ENCODE measurements at places on chromosomes 11 and 22. TPM values are rescaled to one million over a fixed set of nuclear protein-coding genes. Genes with fewer than 3 reads are reported as not detected.

GLYATL1B gene
- total RNA-seq: not detected

KRTAP5-8 gene
- not detected for total RNA-seq

RIMBP3C gene
- not detected for total RNA-seq

KCNK7 gene
- total RNA-seq: 1.3 TPM

CCDC87 gene
- 0.19 TPM for total RNA-seq

GAB4 gene
- not detected for total RNA-seq

SLC1A2 gene
- 1.5 TPM for total RNA-seq

CDC42BPG gene
- 0.29 TPM for total RNA-seq

BIK gene
- total RNA-seq: not detected

MUC5AC gene
- total RNA-seq: not detected

DNA sequence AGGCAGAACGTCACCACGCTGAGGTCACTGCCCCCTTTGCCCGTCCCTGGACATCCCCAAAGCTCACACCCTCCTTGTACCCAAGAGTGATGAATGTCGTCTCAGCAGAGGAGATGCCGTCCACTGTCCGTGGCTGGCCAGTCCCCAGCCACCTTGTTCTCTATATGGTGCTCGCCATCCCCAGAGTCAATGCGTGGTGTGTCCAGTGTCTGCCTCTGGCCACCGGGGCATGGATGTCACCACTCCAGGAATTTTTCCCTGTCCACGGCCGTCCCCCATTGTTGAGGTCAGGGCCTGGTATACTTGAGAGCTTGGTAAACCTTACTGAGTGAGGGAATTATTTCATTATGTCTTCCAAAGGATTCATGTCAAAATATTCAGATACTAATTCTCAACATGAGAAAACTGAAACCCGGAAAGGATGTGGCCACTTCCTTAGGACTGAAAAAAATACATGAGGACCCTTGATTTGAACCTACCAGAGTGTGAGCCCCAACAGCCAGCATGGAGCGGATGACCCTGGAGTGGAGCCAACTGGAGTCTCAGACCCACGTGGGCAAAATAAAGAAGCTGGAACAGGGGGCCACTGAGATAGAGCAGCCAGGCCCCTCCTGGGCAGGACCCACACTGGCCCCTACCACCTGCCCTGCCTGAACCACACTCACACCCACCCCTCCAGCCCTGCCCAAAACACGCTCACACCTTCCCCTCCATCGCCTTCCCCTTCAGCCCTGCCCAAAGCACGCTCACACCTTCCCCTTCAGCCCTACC is 376.4 kb downstream of the BRD1 start:
- peak; percentile 53 for DNase-seq

DNA sequence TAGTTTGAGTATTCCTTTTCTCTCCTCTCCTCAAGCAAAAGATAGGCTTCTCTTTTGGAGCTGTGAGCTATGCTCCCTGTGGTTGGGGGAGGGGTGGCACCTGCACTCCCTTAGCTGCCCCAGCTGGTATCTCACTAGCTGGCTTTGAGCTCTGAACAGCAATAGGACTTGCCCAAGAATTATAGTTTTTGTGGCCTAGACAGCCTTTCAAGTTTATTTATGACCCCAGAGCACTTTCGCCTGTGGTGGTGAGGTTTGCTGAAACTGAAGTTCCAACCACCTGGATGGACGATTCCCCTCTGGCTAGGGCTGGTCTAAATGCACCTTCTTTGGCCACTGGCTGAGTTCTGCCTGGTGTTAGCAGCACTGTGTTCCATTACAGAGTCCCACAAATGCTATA is 37.1 kb upstream of the SLC37A2 start:
- DNase-seq: no peak

DNA sequence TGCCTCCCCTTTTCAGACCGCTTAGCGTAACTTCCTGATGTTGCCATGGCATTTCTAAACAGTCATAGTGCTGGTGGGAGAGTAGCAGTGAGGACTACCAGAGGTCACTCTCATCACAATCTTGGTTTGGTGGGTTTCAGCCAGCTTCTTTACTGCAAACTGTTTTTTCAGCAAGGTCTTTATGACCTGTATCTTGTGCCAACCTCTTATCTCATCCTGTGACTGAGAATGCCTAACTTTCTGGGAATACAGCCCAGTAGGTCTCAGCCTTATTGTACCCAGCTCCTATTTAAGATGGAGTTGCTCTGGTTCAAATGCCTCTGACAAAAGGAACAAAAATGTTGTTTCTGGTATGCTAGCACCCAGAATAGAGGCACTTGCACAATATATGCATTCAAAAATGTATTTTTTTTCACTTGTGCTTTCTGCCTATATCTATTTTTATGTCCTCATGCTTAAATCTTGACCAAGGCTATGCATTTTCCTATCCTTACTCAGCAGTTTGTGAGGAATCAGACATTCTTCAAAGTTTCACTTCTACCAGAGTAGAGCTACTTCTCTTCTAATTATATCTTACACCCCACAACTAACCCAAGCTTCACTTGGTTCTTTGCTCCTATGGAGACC is 16.1 kb upstream of the OR51M1 start:
- DNase-seq: no peak

DNA sequence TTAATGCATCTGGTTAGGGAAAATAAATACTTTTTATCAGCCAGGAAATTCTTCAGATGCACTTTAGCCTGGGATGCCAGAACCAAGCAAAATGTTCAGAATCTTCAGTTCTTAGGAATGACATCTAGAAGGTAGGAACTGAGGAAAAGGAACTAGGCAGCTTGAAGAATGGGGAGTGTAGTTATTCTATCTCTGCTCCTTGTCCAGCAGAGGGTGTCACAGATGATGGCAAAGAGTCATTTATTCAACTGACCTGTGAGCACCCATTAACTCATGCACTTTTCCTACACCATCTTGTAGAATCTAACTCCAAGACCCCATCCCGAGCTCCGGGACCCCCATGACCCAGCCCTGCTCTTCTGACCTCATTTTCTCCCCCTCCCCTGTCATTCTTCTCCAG is 122.1 kb upstream of the ISX start:
- no peak for DNase-seq

DNA sequence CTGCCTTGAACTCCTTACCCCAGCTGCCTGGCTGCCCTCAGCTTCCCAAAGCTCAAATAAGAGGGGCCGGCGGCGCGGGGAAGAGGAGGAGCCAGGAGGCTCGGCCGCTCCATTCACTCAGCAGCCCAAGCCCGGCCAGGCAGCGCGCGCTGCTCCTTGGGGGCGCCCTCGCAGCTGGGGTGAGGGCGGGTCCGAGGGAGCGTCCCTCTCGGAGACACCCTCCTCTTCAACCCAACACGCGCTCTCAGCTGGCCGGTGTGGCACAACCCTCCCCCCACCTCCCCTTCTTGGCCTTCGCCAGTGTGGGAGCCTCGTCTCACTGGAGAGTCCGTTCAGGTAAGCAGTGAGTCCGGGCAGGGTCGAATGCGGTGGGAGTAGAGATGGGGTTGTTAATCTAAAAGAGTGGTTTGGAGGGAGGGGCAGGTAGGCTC is at the start of gene WT1:
TSS of gene WT1 (minus strand) at position 29 of the 431 bp plus-strand sequence.
- no peak for DNase-seq

DNA sequence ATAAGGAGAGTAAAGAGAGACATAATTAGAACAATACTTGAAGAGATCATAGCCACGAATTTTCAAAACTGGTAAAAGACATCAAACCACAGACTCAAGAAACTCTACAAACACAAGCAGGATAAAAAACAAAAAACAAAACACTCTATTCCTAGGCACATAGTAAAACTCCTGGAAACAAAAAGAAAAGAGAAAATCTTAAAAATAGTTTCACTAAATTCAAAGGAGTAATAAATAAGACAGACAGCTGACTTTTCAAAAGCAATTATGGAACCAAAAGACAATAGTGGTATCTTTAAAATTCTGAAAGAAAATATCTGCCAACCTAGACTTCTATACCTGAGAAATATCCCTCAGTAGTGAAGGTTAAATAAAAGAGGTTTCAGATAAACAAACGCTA is 9.2 kb upstream of the NARS2 start:
- DNase-seq: no peak

GRCh38 chr11:68149417-68149816 is 28.2 kb upstream of the CHKA start:
- DNase-seq: no peak

GRCh38 chr11:7977232-7977917 is 9.8 kb upstream of the EIF3F start:
- no peak for DNase-seq

- DNase-seq: no peak
Measured at GRCh38 chr11:43833657-43834073, 47.0 kb upstream of the ALKBH3 start.

DNA sequence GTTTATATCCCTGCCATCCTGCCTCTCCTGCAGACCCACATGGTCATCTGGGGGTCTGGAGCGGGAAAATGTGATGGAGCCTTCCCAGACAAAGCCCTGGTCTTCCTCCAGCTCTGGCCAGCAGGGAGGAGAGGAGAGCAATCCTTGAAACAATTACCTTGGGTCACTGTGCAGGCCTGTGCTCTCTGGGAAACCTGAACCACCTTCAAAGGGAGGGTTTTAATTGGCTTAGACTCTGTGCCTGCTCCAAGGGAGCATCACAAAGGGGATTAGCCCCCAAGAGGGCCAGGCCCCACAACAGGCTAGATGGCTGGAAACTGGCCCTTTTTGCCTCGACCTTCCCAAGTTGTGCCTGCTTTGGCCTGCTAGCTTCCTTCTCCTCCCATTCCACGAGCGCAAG is 351.9 kb downstream of the TENM4 start:
- no peak for DNase-seq

GRCh38 chr11:74269161-74269811 is 42.2 kb downstream of the P4HA3 start:
- DNase-seq: no peak

DNA sequence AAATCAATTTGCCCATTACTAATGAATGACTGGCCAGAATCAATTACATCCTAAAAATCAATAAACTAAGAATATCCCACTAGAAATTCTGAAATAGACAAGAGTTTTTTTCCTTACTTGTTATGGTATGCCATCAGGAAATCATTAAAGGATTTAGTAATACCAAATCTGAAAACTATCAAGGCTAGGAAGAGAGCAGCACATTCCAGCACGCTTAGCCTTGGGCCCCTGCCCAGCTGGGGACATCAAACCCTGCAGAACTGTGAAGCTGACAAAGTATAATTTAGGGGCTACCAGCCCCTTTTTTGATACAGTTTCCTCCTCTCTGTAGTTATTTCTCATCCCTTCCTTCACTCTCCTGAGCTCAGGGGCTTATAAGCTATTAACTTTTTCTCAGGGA is 247.8 kb upstream of the ZC3H12C start:
- no peak for DNase-seq

- DNase-seq: no peak
Measured at GRCh38 chr11:41659985-41660384, 200.5 kb upstream of the LRRC4C start.

DNA sequence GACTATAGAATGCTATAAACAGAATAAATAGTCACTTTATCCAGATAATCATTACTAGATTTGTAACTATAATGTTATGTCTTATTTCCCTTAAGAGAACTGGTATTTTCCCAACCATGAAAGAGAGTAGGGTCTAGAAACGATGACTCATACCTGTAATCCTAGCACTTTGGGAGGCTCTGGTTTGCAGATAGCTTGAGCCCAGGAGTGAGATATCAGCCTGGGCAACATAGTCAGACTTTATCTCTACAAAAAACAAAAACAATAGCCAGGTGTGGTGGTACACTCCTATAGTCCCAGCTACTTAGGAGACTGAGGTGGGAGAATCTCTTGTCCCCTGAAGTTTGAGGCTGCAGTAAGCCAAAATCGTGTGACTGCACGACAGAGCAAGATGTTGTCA is 30.9 kb downstream of the OR52A5 start:
- no peak for DNase-seq

DNA sequence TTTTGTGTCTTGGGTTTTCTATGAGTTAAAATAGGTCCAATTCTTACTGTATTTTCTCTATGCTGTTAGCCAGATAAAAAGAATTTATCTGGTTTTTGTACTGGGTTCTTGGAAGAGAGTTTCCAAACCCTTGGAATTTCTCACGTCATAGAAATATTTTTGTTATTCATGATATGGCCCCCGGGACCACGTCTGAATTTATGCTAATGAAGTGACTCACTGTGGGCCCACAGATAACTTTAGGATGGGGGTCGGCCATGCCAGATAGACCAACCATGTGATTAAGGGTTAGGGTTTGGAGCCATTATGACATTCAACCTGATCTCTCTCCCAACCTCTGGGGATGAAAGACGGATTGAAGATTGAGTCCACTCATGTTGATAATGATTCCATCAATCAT is 35.6 kb upstream of the DDI1 start:
- DNase-seq: peak; percentile 36

- DNase-seq: peak; percentile 32
Measured at GRCh38 chr11:77208535-77208934, 80.5 kb downstream of the MYO7A start.

DNA sequence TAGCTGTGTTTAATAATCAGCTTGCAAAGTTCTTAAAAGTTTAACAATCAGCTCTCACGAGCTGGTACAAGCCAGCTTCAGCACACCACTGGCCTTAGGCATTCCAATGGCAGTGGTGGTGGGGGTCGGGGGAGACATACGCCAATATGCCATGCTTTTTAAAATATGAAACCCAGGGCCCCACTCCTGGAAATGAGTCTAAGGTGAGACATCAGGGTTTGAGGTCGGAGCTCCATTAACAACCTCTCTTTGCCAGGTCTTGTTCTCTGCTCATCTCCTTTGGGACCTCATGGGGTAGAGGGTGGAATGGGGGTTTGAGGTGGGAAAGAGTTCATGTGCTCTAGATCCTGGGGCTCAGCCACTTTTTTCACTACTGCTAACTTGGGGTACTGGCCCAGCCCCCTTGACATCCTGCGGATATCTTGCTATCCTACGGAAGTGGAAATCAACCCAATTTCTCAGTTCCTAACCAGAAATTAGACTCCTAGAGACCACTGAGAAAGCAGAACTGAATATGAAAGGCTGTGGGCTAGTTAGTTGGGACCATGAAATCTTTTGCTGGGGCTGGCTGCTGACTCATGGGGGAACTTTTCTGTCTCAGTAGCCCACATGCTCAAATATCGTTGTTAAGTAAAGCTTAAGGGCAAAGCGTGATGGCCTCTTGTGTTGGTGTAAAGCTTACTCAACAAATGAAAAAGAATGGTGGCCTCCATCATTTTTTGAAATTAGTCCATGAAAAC is 90.1 kb downstream of the PDHX start:
- no peak for DNase-seq

GRCh38 chr22:25509374-25509791 is 55.1 kb upstream of the GRK3 start:
- no peak for DNase-seq

GRCh38 chr11:109130910-109131309 is 291.1 kb upstream of the C11orf87 start:
- DNase-seq: no peak

- DNase-seq: no peak
Measured at GRCh38 chr11:17554487-17554886, 7.4 kb downstream of the OTOG start.

GRCh38 chr11:112785719-112786118 is 175.5 kb upstream of the NCAM1 start:
- no peak for DNase-seq
